ENCODE measurements at places on chromosomes 1 and 21. TPM values are rescaled to one million over a fixed set of nuclear protein-coding genes. Genes with fewer than 3 reads are reported as not detected.

GRCh38 chr1:119011706-119012105 lies 23.6 kb upstream of the TBX15 start:
- no peak for DNase-seq

GRCh38 chr1:211259638-211260126 lies 516 bp downstream of the RCOR3 start:
- DNase-seq, result no peak

GRCh38 chr1:245503548-245503947 lies 348.8 kb downstream of the KIF26B start:
- no peak for DNase-seq

DNA sequence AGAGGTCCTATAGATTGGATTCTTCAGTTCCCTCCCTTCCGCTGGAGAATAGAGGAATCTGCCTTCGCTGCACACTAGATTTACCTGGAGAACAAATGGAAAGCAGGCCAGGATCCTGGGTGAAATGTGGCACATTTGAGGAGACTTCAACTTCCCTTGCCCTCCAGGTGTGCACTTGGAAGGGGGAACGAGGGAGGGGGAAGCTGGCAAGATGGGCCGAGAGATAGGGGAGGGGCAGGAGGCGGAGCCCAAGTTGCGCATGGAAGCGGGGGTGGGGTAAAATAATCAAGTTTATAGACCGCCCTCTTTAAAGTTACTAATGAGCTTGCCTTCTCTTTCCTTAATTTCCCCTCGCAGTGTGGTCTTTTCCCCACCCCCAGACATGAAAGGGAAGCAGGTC lies 155.7 kb upstream of the CAMK1G start:
- DNase-seq, result no peak

DNA sequence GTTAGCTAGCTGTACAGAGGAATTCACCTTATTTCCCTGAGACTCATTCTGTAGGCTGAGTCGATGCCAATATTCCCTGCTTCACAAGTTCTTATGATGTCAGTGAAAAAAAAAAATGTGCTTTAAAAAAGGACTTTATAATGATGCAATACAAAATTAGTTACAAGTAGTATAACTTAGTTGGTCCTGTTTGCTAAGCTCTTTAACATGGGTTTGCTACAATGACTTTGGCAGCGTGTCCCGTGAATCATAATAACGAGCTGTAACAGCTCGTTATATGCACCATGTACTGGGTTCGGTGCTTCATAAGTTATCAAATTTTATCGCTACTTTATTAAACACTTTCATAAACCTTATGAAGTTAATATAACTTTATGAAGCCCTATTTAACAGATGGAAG lies 349.7 kb downstream of the LMX1A start:
- no peak for DNase-seq

DNA sequence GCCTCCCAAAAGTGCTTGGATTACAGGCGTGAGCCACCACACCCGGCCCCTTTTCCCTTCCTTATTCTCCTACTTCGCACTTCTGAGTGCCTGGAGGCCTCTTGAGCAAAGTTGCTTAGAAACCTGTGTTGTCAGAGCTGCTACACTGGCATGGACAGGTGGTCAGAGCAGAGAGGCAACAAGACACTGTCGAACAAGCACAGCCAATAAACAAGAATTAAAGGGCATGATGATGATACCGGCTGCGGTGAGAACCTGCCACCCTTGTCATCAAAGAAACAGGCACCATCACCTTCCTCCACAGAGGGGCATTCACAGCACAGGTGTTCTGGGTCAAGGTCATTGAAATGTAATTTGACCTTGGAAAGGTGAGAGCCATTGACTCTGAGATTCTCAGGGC lies 23.3 kb downstream of the STUM start:
- DNase-seq, result no peak

DNA sequence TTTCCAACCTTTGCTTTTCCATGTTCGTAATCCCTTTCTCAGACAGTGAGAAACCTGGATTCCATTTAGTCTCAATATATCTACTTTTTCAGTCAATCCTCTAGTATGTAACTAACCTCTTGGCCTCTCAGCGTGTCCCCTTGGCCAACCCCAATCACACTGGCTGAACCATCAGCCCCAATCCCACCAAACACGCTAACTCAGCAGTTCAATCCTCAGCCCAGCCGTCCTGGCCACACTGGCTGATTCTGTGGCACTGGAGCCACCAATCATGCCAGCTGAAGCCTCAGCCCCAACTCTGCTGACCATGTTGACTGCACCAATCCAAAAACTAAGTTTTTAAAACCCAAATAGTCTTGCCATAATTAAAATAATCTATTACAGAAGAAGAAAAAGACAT lies 6.6 kb upstream of the MGST3 start:
- no peak for DNase-seq

DNA sequence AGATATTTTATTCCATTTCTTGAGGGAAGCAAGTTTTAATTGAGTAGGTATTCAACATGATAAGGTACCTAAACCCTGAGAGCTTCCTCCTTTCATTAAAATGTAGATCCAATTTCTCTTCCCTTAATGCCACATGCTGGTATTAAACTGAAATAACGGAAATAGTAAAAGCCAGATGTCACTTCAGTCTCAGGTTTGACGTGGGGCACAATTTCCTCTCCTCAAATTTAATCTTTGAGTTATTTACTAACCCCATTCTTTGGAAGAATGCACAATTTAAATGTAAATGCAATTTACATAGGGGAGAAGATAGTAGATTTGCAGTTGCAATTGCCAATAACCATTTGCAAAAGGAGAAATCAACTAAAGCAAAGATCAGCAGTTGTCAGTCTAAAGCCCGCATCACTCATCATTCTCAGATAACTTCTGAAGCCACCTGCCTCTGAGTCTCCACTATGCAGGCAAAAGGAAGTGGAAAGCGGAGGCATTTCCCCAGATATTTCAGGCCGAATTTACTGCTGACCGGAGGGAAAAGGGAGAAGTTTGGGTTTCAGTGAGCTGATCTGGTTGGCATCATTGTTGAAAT lies 2.1 kb upstream of the LEMD1 start:
- no peak for DNase-seq

GRCh38 chr1:31595836-31596736 lies 19.8 kb downstream of the TINAGL1 start:
- peak; percentile 26 for DNase-seq

- no peak for DNase-seq
Observed at GRCh38 chr1:245277276-245277675, 122.5 kb downstream of the KIF26B start.

Gene NT5C1A
- not detected for total RNA-seq

DNA sequence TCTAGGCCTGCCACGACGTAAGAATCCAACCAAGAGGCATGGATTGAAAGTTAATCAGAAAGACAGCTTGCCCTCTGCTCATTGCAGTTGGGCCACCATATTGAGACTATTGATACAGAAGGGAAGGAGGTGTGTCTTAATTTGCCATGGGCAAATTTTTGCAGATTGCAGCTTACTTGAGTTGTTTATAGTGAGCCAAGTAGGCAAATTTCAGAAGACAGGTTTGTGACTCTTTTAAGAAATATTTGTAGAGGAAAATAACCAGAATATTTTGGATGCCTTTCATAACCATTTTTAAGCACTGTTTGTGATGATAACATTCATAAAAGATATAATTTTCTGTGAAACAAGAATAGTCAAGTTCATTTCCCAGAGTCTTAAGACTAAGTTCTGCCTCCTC lies 74.1 kb downstream of the PRDM2 start:
- DNase-seq, result no peak

DNA sequence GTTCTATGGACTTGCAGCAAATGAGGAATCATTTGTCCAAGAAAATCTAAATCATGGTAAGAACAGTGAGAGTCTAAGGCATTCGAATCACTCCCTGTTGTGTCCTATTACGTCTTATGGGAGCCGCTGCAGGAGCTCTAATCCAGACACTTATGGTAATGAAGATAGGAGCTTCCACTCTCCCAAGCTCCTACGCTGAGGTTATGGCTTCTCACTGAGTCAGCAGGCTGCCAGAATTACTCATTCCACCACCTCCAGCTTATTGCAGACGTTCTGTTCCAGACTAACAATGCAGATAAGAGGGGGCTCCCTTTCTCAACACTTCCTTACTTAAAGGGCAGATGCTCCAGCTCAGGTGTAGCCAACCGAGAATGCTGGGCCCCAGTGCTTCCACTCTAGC lies 212.6 kb downstream of the GREM2 start:
- no peak for DNase-seq

DNA sequence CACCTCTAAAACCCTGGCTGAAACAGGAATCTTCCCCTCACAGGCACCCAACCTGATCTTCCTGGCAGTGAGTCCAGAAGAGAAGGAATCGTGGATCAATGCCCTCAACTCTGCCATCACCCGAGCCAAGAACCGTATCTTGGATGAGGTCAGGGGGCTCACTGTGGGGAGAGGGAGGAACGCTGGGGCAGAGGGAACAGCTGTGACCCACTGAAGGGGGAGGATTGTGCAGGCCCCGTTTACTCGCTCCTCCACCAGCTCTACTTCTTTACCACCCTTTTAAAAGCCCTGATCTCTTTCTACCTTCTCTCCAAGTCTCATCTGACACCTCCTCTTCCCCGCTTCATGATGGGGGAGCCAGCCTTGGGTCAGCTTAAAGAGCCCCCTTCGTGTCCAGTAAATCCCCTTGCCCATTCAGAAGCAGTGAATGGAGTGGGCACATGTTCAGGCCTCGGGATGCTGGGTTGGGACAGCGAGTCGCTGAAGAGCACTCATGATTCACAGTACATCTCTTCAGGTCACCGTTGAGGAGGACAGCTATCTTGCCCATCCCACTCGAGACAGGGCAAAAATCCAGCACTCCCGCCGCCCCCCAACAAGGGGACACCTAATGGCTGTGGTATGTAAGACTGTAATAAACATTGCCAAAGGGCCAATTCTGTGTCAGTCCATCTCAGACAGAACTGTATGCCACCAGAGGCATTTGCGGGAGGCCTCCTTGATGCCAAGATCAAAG lies 7.3 kb downstream of the PLEKHO1 start:
- DNase-seq, result no peak

Gene C1QA
- total RNA-seq, result 65.3 TPM

DNA sequence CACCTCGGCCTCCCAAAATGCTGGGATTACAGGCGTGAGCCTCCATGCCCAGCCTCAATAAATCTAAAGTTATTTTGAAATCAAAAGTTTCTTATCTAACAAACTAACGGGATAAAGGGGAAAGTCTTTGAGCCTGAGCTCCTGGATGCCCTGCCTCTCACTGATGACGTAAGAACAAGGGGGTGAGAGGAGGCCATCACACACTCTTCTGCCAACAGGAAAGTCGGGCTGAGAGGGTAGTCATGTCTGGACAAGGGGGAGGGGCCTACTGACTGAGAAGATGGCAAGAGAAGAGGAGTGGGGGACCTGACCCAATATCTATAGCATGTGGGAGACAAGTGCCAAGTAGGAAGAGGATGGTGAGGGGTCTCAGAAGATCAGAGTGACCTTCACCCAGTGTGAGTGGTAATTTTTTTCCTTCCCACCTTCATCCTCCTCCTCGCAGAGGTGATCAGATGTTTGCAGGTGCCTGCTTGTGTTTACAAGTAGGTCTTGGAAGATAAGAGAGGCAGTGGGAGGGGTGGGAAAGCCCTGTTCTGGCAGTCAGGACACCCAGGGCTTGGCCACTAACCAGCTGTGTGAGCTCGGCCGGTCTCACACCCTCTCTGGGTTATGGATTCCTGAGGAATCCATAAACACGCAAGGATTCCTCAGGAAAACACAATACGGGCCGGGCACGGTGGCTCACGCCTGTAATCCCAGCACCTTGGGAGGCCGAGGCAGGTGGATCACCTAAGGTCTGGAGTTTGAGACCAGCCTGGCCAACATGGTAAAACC lies 9.6 kb downstream of the UQCRHL start:
- no peak for DNase-seq

Gene DNALI1
- total RNA-seq, result 6.8 TPM

Gene LINGO4
- total RNA-seq, result 0.15 TPM

DNA sequence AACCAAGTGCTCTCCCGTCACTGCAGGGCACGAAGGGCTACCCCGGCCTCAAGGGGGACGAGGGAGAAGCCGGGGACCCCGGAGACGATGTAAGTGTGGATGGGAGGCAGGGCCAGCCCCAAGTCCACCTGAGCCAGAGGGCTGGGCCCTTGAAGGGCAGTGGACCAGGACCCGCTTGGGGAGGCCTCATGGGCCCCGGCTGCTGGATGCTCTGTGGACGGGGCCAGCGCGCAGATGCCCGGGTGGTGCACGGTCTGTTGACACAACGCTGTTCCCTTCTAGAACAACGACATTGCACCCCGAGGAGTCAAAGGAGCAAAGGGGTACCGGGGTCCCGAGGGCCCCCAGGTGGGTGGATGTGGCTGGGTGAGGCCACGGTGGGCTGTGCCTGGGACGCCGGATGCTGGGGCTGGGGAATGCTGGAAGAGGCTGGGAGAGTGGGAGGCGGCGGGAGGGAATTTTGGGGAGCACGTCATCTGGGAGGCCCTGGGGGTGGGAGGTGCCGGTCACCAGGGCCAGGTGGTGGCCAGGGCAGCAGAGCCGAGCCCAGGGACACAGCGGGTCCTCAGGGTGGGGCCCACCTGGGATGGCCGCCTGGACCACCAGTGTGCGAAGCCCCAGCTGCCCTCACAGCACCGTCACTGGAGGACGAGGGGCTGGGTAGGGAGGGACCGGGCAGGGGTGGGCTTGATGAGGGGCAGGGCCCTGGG lies 17.5 kb downstream of the COL6A1 start:
- DNase-seq, result peak; percentile 42

Gene AGO3
- total RNA-seq, result 17.3 TPM

DNA sequence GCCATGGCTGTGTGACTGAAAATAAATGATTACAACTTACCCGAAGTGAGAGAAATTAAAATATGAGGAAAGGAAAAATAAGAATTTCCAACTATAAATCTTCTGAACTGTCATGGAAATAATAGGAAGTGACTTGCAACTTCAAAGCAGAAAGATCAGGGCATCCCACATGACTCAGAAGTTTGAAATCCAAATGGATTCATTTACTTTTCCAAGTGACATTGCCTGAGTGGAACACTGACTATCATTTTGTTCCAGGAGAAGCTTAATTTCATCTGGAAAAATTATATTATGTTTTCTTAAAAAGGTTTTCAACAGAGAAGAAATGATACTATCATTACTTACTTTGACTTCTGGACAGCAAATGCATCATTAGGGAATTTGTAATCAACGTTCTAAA lies 110.8 kb downstream of the GREM2 start:
- no peak for DNase-seq

DNA sequence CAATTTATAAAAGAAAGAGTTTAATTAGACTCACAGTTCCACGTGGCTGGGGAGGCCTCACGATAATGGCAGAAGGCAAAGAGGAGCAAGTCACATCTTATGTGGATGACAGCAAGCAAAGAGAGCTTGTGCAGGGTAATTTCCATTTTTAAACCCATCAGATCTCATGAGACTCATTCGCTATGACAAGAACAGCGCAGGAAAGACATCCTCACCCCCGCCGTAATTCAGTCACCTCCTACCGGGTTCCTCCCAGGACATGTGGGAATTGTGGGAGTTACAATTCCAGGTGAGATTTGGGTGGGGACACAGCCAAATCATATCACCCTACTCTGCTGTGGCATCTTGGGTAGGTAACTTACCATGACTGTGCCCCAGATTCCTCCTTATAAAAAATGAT lies 79.8 kb downstream of the AK5 start:
- no peak for DNase-seq

Gene REN
- total RNA-seq, result 0.20 TPM
